ENCODE measurements at places on chromosomes 1 and 21.

DNA sequence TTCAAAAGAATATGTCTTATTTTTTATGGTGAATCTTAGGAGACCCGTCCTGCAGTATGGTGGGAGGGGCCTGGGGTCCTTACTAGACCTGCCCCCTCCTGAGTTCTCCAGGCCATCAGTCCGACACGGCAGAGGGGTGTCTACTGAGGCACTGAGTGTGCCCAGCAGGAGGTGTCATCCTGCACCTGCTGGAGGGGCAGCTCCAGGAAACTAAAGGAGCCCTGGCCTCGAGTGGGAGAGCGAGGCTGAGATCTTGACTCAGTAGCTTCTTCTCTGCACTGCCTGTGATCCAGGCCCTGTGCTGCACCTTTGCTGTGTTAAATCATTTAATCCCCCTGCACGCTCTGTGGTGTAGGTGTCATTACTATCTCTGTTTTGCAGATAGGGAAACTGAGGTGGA, 587.7 kb downstream of the PTPRU start:
- no peak for DNase-seq

DNA sequence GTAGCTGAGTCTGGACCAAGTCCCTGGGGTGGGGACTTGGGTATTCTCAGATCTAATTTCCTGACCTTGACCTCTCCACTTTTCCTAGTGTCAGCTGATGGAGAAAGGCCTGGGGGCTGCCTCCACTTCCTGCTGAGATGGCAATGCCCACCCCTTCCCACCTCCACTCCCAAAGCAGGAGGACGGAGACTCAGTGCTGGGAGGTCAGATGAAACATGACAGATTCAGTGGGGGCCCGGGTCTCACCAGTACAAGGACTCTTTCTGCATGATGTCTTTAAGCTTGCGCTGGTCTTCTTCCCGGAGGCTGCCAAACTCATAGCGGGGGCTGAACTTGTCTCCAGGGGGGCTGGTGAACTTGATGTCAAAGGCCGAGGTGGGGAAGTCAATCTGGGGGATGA, 35.6 kb upstream of the PPP1R15B start:
- no peak for DNase-seq

DNA sequence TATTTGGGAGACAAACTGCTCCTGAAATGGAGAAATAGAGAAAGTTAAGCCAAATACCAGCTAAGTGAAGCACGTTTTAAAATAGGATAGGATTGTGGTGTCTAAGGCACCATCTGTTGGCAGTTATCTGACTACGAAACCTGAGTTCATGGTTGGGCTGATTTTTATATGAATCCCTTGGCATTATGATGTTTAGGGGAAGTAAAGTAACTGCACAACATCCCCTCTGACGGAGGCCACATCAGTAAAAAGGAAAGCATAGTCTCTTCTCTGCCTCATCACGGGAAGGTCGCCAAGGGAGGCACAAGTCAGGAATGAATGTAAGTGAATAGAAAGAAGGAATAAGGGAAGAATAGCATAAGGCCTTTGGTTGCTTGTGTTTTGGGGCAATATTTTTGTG, 128.0 kb downstream of the PRRX1 start:
- no peak for DNase-seq

GRCh38 chr1:192707978-192708547, 72.1 kb downstream of the RGS13 start:
- no peak for DNase-seq

- no peak for DNase-seq
Measured at GRCh38 chr1:29753244-29753643, 516.9 kb downstream of the PTPRU start.

DNA sequence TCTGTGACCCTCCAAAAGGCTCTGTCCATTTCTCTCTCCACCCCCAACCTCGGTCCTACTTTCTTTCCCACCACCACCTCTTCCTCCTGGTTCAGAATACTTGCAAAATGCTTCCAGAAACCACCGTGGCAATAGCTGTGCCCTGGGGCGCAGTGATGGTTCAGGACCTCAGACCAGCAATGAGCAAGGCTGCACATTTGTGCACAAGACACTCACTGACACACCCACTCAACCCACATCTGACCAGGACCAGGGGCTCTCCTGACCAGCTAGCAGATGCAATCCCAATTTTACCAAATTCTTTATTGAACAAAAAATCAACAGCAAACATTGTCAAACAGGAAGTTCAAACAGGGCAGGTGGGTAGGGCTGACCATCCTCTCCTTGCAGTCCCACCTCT, 25.7 kb downstream of the SPOCD1 start:
- DNase-seq = no peak

DNA sequence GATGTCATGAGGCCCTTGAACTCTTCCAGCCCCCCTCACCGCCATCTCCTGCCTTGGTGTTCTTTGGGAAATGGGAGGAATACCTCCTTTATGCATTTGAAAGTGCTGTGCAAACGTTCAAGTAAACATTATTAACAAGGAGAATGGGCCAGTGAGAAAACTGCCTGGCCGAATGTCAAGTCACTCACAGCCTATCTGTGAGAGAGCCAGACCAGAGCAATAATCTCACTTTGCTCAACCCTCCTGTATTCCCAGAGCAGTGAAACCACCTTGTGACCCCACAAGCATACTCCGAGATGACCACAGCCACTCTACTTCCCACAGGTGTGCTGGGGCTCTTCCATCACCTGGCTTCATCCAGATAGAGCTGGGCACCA, 5.2 kb downstream of the TAL1 start:
- DNase-seq = no peak

GRCh38 chr1:88451856-88452255, 232.2 kb upstream of the PKN2 start:
- no peak for DNase-seq

DNA sequence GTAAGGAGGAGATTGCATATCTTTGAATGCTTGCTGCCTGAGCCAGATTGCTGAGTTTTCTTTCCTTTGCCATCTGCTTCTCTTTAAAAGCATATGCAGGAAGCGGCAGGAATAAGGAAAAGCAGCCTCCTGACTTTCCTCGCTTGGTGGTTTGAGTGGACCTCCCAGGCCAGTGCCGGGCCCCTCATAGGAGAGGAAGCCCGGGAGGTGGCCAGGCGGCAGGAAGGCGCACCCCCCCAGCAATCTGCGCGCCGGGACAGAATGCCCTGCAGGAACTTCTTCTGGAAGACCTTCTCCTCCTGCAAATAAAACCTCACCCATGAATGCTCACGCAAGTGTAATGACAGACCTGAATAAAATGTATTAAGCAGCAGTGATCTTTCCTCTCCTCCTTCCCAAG, 1.5 kb downstream of the CORT start:
- no peak for DNase-seq

DNA sequence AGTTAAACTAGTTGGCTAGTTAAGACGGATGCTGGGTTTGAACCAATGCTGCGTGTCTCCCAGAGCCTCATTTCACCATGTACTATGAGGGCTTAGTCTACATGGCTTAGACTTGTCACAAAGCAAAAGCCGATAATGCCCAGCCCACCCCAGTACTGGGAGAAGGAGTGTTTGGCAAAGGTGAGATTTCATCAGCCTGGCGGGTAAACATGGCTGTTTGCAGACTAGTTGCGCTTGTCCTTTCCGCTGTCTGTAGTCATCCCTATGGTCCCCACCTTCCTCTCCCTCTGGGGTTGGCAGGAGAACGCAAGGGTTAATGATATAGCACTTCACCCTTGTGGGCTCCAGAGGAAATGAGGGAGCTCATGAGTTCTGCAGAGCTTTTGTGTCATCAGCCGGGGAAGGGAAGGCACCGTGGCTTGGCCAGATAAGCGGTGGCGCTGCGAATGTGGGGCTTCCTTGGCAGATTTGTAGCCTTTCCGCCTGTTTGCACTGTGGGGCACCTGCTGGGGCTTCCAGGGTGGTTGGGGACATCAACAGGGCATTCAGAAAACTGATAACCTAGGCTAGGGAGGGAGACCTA, 29.2 kb downstream of the SOX13 start:
- no peak for DNase-seq

- no peak for DNase-seq
Measured at GRCh38 chr1:14693949-14694348, 95.5 kb downstream of the KAZN start.

GRCh38 chr1:55118651-55119329, 79.4 kb downstream of the PCSK9 start:
- no peak for DNase-seq

GRCh38 chr1:47191940-47192457, 2.2 kb upstream of the PDZK1IP1 start:
- DNase-seq = no peak

- DNase-seq = no peak
Measured at GRCh38 chr1:234911787-234912186, 216.8 kb downstream of the TOMM20 start.

DNA sequence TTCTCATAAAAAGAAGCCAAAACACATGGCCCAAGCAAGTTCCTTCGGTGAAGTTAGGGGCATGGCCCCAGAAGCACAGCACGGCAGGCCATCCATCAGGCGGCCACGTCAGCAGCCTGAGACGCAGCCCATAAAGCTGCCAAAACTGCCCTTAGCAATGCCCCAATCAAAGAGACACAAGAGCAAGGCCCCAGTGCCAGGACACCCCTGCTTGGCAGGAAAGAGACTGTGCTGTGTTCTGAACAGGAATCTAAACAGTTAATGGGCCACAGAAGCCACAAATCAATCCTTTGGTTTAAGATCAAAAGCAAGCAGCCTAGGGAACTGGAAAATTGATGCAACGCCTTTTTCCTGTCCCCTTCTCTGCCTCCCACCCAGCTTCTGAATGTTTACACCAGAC, 497.0 kb upstream of the USP24 start:
- no peak for DNase-seq

DNA sequence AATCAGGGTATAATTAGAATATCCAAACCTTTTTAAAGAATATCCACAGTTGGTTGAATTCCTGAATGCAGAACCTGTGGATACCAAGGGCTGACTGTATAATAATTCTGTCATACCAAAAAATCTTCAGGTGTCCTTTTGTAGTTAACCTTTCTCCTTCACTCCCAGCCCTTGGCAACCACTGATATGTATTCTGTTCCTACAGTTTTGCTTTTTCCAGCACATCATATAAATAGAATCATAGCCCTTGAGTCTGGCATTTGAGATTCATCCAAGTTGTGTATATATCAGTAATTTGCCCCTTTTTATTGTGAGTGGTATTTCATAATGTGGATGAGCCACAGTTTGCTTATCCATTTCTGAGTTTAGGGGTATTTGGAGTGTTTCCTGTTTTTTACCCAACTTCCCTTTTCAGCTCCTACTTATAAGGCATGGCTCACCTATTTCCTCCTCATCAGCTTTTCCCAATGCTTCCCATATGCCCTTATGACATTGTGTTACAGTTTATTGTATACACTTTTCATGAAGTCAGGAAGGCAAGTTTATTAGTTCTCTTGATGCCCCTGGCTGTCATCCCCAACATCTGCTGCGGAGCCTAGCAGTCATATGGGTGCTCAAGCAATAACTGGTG, 35.0 kb upstream of the AGO1 start:
- DNase-seq = no peak

DNA sequence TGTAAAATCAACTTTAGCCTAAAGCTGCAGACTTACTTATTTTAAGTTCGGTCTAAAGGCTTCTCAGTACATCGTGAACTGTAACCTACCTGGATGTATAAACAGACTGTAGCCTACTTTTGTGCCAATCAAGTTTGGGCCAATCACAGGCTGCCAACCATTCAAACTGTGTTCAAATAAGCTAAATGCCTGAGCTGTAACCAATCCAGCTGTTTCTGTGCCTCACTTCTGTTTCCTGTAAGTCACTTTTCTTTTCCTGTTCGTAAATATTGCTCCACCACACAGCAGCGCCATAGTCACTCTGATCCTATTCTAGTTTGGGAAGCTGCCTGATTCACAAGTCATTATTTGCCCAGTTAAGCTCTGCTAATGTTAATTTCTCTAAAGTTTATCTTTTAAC, 37.5 kb upstream of the SLAMF9 start:
- no peak for DNase-seq

GRCh38 chr1:236137285-236137852, 5.0 kb upstream of the GPR137B start:
- no peak for DNase-seq

DNA sequence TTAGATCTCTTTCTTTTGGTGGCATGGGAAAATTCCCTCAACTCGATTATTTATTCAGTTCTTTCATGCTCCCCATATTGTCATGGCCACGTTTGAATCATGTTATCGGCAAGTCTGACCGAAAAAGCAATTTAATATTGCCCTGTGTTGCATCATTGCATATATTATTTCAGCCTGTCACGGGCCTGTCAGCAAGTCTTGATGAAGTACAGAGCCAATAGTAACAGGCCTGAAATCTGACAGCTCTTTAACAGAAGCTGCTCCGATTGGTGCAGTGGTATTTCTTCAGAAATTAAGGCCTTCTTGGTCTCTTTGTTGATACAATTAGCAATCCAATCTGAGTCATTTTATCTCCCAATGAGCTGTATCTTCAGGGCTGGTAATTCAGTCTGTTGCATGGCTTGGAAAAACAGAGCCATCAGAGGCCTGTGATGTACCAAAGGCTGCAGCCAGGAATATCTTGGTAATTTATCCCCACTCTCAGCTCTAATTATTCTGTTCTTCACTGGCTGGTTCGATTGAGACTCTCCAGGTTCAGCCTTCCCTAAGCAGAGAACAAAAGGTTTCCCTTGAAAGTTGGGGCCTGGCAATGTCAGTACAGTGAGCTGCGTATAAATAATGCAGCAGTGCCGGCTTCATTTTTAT, 149.5 kb downstream of the FGGY start:
- no peak for DNase-seq

DNA sequence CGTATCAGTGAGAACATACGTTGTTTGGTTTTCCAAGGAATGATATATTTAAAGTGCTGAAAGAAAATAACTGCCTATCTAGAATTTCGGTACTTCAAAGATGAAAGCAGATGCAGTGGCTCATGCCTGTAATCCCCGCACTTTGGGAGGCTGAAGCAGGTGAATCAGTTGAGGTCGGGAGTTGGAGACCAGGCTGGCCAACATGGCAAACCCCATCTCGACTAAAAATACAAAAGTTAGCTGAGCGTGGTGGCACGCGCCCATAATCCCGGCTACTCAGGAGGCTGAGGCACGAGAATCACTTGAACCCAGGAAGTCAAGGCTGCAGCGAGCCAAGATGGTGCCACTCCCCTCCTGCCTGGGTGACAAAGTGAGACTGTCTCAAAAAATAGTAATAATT, 16.4 kb downstream of the CD244 start:
- no peak for DNase-seq

DNA sequence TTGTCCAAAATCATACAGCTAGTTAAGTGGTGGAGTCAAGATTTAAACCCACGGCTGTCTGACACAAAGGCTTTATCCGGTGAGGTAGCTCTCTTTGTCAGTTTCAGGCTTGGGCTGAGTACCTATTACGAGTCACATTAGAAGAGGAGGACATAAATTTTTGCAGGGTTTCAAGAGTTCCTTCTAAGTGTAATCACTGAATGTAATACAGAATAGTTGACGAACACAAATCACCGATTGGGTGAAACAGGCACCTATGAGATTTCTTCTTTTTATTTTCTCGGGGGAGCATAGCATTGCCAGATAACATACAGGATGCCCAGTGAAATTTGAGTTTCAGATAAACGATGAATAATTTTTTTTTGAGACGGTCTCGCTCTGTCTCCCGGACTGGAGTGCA, 847 bp downstream of the PSMD4 start:
- no peak for DNase-seq

DNA sequence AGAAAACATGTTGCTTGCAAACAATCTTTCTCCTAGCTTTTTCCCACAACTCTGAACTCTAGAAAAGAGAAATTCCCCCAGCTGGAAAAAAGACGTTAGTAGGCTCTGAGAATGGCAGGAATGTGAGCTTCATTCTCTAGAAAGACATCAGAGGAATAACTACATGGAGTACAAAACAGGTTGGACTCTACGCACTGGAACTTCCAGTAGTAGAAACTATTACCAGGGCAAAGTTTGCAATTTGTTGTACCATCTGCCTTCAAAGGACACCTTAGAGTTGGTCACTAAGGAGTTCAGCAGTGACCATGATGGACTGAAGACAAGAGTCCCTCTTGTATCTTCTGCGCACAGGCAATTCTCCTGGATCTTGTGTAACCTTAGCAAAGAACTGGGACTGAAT, 60.9 kb downstream of the SLC35D1 start:
- no peak for DNase-seq

Data from effector memory CD4-positive, alpha-beta T cell (primary cell).